ENCODE measurements at places on chromosomes 12 and 14.

GRCh38 chr12:83634726-83635267 lies 948.1 kb downstream of the TMTC2 start:
- DNase-seq = no peak

DNA sequence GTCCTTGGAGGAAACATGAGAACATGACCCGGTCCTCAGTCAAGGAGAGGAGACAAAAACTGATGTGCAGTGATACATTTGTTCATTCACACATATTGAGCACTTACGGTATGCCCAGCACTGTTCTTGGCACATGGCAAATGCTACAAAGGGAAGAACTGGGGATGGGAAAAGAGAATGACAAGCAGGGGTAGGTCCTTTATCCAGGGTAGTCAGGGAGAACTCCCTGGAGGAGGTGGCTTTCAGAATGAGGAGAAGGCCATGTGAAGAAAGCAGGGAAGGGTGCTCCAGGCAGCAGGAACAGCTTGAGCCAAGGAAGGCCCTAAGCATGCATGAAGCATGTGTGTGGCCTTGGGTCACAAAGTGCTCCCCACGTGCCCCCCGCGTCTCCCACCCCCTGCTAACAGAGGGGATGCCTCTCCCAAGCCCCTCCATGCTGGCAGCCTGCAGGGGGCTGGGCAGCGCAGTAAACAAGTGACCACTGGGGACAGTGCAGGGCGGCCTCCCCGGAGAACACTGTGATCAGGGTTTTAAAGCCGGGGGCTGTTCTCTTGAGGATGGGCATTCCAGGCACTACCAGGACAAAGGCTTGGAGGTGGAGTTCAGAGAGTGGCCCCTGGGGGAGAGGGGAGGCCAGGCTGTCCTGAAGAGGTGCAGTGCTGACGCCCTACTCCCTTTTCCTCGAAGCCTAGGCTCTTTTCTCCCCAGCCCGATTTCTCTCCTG lies 71.0 kb downstream of the PHETA1 start:
- DNase-seq = no peak

DNA sequence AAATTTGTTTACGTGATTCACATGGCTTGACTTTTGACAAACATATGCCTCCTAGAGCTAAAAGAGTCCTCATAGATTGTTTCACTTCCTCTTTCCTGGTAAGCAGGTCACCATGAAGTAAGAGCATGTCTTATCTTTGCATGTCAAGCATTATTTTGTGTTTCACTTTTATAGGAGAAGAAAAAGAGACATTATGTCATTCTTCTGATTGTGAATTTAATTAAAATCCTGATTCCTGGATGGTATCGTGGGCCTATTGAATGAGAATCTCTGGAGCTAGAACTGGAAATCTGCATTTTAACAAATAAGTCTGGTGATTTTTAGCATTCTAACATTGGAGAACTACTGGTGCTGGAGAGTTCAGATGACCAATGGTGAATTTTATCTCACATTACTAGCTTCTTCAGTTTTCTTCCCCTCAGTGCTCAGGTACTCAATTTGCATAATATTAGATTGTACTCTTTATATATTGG lies 218.6 kb upstream of the ATP2B1 start:
- no peak for DNase-seq

DNA sequence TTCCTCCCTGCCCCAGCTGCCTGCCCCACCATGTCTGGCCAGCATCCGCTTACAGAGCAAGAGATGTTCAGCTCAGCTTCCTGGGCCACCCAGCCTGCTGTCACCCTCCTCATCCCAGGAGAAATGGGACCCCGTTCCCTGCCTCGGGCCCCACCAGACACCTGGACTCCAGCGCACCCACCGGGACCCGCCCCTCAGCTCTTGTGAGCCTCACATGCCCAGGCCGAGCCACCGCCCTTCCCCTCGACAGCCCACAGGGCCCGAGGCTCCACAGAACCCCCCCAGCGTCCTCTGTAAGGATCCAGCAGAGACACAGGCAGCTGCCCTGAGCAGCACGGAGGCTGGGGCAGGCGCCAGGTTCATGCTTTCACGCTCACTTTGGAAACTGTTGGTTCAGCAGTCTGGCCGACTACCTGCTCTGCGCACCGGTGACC lies 18.4 kb upstream of the C14orf180 start:
- DNase-seq = no peak

GRCh38 chr12:101740566-101740965 lies 1.3 kb upstream of the SYCP3 start:
- no peak for DNase-seq

GRCh38 chr12:104329707-104330532 lies 26.4 kb downstream of the EID3 start:
- no peak for DNase-seq

DNA sequence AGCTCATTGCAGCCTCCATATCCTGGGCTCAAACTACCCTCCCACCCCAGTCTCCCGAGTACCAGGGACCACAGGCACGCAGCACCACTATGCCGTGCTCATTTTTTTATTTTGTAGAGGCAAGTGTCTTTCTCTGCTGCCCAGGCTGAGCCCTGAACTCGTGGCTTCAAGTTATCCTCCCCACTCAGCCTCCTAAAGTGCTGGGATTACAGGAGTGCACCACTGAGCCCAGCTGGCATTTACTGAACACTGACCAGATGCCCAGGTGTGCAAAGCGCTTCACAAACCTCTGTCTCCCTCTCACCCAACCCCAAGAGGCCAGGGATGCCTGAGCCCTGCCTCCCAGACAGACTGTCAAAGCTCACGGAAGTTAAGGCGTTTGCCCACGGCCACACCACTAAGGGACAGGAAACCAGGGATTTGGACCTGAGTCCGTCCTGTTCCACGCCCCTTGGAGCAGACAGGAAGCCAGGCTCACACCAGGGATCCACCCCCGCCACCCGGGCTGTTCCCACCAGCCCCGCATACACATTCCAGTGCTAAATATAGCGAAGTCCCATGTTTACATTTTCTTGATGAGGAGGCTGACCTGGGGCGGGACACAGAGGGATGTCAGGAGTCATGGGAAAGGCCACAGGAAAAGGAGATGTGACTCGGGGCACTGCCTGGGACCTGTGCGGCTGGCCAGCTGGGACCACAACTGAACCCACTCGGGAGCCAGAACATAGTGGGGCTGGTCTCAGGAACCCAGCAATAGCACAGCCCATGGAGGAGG lies 51.2 kb downstream of the TESC start:
- no peak for DNase-seq

DNA sequence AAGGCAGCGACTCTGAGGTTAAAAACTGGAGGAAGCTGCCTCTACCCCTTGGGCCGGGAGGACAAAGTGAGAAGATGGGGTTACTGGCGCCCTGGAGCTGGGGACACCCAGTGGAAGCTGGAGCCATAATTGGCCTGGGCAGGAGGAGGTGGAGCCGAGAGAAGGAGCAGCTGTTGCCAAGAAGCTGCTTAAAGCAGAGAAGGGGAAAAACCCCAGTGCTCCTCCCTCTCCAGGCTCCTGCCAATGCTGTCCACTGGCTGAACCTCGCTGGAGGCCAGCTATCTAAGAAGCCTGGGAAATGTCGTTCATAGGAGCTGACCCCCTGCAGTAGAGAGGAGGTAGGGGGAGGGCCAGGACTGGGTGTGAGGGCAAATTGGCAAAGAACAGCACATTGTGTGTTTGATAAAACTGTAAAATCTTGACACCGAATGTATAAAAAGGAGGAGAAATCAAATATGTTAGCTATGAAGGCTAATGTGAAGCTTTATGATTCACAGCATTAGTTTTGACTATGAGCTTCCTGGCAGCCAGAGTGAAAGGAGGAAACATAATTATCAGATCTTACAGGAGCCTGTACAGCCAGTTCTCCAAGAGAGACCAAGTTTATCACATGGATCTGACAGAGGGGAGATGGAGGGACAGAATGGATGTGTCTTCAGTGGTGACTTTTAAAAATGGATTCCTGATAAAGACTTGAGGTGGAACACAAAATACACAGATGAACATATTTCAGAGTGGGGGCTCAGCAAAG lies 9.5 kb downstream of the HHIPL1 start:
- DNase-seq = no peak

DNA sequence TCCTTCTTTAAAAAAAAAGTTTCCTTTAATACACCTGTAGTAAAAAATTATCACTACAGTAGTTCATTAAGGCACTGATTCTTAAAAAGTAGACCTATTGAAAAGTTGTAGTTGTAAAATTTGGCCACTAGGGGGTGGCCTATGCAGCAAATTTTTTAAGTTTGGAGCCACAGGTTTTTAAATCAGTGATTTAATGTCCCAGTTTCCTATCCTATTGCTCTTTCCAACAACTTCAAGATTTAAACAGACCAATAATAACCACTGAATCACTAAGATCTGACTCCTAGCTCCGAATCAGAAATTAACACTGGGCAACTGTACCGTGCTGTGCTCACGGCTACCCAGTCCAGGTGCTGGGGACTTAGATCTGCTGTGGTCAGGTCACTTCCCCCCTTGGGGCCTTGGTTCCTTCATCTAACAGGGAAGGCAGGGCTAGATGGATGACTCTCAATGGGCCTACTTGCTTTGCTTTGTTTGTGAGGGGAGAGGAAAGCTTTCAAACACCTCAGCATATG lies 279.3 kb downstream of the MED13L start:
- DNase-seq = no peak

GRCh38 chr12:27276275-27276674 lies 32.2 kb downstream of the STK38L start:
- no peak for DNase-seq

Measured in stimulated activated CD4-positive, alpha-beta T cell treated with anti-CD3 and anti-CD28 coated beads, Interleukin-15, amount 100 ng/mL, for 1 hour (primary cell).